Hypothalamus (tissue), 51 donors: ENCODE measurements at places on chromosomes 11 and 22.

GRCh38 chr22:47071078-47071806 lies 308.8 kb downstream of the TBC1D22A start:
- no peak for DNase-seq

DNA sequence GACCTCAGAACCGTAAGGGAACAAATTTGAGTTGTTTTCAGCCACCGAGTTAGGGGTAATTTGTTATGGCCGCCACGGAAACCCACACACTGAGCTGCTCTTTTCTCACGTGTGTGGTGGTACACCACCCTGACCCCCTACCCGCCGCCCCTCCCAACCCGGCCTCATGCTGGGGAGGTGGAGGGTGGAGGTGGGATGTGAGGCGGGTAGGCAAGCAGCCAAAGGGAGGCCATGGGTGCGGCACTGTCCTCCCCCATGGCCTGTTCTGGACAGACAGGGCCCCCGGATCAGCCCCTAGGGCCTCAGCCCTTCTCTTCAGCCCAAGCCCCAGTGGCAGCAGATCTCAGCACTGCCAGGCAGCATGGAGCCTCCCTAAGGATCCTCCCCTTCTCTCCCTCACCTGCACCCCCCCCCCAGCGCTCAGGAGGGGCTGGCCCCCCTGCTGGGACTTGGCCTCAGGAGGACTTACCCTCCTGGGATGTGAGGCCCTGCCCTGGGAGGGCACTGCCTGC lies 7.9 kb downstream of the PRR5 start:
- no peak for DNase-seq

DNA sequence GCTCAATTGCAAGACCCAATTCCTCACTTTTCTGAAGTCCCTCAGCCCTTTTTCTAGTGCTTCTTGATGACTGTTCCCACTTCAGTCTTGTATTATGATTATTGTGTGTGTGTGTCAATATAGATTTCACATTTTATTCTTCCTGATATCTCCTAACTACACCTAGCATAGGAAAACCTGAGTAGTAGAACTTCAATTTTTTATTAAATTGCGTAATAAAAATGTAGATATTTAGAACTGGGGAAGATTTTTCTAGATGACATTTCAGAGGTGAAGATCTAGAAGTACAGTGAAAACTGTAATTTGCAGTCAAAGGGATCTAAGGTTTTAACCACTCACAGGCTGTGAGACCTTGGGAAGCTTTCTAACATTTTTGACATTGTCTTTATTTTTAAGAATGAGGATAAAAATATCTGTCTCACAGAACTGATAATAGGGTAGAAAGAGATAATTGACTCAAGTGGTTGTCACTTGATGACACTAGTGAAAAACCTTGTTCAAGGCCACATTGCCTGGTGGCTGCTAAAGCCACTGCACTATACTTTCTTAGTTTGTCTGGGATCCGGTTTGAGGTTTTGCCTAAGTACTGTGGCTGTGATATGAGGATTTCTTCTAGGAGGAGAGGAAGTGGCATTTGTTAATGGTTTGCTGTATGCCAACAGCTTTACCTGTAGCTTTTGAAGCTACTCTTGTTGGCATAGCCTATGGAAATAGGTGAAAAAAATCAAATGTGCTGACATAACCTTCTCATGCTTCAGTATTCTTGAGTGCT lies 32.2 kb upstream of the SESN3 start:
- DNase-seq = no peak

GRCh38 chr11:121933694-121934093 lies 182.3 kb downstream of the BLID start:
- DNase-seq = no peak

DNA sequence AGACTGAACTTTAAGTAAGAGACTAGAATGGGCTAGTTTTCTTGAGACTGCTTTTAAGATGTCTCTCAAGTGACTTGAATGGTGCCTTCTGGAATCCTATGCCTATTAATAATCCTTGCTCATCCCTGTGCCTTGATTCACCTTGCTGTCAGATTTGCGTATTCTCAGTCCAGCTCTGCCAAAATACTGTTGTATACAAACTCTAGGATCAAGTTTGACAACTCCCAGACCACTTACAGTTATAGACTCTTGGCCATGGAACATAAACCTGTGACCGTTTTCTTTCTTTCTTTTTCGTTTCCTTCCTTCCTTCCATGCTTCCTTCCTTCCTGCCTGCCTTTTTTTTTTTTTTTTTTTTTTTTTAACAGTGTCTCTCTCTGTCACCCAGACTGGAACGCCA lies 2390.9 kb upstream of the RAG2 start:
- no peak for DNase-seq

GRCh38 chr11:62603072-62603408 lies 1.4 kb upstream of the MTA2 start:
- no peak for DNase-seq

DNA sequence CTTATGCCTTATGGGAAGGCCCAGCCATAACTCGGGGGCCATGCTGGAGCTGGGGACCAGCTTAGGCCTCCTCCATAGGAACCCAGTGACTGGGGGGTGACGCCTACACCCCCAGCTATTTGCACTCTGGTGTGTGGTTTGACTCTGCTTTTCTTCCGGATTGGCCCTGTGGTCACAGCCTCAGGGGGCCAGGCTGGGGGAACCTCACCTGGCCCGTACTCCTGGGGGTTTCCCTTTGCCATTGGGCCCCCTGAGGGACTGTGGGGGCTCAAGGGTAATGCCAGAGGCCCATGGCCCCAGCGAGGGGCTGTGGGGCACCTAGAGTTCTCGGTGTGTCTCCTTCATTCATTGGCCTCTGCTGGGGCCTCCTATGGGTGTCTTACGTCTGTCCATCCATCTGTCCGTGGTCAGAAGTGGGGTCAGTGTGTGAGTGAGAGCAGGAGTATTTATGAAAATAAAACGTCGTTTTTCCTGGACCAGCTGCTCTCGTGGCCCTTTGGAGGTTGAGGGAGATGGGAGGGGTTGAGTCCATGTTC lies 6.3 kb upstream of the SH3BP1 start:
- DNase-seq = no peak

- peak; percentile 40 for DNase-seq
These were observed 801 bp downstream of the SESN3 start for GRCh38 chr11:95229993-95230809.

- no peak for DNase-seq
These were observed 7.1 kb upstream of the GRAMD4 start for GRCh38 chr22:46612904-46613605.

DNA sequence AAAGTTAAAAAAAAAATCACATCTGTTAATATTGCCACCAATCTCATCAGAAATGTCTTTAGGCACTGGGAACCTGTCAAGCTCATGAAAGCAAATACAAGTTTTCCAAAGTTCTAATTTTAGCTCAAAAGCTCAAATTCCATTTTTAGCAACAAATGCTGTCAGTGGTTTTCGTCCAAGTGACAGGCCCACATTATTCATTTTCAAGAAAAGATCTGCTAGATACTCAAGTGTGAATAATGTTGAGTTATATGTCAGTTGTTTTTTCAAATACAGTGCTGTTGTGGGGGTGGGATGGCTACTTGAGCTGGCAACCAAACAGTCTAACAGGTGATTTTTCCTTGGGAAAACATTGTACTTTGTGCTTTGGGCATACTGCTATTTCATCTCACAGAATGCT lies 1072.6 kb downstream of the OPCML start:
- no peak for DNase-seq

GRCh38 chr11:26037716-26038115 lies 294.2 kb upstream of the ANO3 start:
- no peak for DNase-seq

DNA sequence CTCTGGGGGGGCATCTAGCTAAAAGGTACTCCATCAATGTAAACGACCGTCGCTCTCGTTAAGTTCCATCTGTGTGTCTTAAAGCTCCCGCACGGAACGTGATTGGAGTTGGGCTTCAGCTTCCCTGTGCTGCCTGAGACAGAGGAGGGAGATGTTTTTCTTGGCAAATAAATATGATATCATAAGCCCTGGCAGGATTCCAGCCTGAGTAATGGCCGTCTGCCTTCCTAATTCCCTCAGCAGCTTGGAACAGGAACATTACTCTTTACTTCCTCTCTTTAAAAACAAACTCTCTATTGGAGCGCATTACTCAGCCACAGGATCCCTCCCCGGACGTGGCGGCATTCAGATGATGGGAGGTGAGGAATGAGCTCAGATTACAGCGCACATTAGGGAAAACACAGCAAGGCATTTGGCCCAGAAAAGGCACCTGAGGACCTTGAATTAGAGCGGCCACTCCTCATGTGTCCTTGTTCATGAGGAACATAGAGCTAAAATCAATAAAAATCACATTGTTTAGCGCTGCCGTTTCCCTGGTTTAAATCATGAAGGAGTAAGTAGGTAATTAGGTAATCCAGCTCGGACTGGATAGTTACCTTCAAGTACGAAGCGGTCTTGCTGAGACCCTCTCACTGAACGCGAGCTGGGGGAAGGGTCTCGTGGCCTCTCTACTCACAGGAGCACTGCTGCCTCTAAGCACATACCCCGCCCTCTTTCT lies 230.4 kb downstream of the ST3GAL4 start:
- DNase-seq = no peak

DNA sequence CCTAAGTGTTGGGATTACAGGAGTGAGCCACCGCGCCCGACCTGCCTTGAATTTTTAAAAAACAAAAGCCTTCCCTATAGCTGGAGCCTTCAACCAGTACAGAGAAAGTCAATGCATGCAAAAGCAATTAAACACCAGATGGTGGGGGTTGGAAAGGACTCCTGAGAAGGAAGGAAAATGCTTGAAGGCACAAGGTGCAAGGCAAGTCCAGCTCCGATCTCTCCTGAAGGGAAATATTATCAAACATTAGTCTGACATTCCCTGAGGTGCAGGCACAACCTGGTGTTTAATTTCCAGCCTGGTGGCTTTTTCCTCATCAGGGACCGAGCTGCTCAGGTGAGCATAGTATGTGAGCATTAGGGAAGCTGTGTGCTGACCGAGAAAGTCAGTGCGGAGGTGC lies 12.9 kb upstream of the RAPSN start:
- no peak for DNase-seq

DNA sequence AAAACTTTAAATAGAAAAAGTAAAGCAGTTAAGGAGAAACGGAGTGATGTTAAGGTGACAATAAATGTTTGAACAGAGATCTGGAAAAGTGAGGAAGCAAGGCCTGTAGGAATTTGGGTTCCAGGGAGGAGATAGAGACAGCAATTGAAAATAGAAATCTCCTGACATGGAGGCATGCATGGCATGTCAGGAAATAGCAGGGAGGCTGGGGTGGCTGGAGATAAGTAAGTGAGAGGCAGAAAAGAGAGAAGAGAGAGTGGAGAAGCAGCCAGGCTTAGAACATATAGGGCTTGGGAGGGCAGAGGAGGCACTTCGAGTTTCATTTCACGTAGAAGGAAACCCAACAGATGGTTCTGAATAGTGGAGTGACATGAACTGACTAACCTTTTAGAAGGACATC lies 185.5 kb downstream of the LRRC4C start:
- DNase-seq = no peak

DNA sequence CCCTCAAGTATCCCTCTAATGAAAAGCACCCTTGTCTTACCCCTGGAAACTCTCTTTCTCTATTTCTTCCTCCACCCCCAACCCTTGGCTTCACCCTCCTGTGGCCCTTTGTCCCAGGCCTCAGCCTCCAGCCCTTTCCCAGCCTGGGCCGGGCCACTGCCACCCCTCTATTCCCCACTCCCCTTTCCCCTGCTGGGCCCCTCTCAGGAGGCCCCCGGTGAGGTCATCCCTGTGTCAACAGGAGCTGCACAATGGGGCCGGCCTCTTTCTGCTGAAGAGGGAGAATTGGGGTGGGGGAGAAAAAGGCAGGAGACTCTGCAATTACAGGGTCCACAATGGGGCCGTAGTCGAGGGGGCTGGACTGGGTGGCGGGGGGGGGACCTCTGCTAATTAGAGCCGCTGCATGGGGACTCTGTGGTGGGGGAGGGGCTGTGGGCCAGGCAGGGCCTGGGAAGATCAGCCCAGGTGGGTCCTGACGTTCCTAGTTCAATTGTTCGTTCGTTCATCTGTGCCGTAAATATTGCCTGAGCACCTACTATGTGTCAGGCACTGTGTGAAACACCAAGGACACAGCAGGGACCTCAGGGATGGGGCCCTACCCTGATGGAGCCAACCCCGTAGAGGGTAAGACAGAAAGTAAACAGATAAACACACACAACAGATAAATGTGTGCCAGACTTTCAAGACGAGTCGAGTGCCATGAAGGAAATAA lies 18.5 kb upstream of the MPPED1 start:
- no peak for DNase-seq

GRCh38 chr11:95829580-95830259 lies 39.4 kb downstream of the CEP57 start:
- no peak for DNase-seq
